Fibroblast of skin of right biceps (primary cell): ENCODE measurements at places on chromosomes 4 and X.
A peak's percentile ranks its signal among the peaks of the same experiment; 100 is the strongest.

DNA sequence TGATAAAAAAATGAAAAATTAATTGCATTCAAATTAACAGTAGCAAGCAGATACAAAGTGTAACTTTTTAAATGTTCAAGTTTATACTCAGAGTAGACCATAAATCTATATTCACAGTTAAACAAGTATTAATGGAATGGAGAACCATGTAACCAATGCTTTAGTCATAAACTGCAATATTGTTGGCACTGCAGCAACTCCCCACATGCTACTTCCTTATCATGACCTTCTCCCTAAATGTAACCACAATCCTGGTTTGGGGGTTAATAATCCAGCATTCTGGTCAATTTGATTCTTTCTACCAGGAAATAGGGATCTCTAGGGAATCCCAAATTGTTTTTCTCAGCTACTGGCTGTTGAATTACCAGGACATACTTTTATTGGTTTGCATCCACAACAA is 223.9 kb upstream of the DCAF8L1 start:
- DNase-seq = peak; percentile 3

GRCh38 chr4:141788169-141788915 is 152.0 kb downstream of the IL15 start:
- DNase-seq = peak; percentile 50

GRCh38 chr4:38943343-38943742 is 75.7 kb downstream of the FAM114A1 start:
- DNase-seq = no peak

DNA sequence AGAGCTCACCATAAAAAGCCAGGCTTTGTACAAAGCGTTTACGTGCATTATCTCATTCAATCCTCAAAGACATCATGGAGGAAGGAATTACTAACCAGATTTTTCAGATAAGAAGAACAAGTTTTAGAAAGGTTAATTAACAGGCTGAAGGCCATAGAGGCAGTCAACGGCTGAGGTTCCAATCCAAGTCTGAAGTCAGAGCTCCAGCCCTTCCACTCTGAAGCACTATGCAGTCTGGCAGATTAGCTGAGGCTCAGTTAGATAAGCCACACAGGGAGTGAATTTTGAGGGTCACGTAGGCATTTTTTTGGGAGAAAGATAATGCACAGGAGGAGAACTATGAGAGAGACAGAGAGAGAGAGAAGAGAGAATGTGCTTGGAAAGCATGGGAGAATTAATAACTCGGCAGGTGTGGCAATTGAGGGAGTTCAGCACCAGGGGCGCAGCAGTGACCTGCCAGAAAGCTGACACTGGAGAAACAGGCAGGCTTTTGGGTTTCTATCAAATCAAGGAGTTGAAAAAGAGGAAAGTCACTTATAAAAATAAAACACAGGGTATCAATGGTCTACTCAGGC is 116.5 kb upstream of the NAP1L5 start:
- no peak for DNase-seq

GRCh38 chr4:135192751-135193535 is 991.4 kb upstream of the PABPC4L start:
- peak; percentile 82 for DNase-seq

GRCh38 chrX:152412105-152412504 is 39.0 kb downstream of the GABRA3 start:
- DNase-seq = no peak

- DNase-seq = peak; percentile 0
These were observed 20.2 kb downstream of the SYAP1 start for GRCh38 chrX:16739574-16739973.

DNA sequence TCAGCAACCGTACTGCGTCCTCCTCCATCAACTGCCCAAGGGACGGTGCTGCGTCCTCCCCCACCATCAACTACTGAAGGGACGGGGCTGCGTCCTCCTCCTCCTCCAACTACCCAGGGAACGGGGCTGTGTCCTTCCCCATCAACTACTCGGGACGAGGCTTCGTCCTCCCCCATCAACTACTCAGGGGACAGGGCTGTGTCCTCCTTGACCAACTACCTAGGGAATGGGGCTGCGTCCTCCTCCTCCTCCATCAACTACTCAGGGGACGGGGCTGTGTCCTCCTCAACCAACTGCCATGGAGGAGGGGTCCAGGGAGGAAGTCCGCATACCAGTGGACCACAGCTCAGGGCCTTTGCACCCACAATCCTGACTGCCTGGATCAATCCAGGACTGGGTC is 24.4 kb downstream of the PPP2R3B start:
- no peak for DNase-seq

GRCh38 chrX:15158736-15159406 is 111.0 kb downstream of the ASB9 start:
- no peak for DNase-seq

- DNase-seq = no peak
These were observed 180.4 kb downstream of the AFAP1 start for GRCh38 chr4:7759216-7759615.

DNA sequence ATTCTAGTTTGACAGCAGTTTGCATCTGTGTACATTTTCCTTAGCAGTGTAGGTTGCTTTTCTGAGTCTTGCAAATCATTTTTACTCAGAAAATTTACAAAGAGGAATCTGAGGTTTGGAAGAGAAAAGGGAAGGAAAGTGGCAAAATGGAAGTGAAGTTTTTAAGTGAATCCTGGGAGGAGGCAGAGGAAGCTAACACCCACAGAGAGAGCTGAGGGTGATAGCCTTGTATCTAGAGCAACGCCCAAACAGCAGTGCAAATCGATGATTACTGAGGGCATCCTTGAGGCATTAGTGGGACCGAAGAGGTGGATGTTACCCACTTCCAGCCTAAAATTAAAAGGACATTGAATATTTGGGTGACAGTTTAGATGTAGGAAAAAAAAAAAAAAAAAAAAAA is 31.8 kb downstream of the KLF3 start:
- DNase-seq = no peak

DNA sequence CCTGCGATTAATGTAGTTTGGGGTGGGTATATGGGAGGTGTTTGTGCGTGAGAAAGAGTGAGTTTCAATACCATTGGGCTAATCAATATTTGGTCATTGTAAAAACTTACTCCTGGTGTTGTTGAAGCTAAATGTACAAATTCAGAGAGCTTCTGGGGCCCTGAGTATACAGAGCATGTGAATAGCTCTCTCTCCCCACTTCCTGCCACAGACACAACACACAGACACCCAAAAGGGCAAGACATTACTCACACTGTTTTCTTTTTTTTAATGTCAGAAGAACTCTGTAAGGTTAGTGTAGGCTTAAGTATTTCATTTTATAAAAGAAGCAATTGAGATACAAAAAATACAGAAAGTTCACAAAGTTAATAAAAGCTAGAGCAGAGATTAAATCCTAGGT is 151.3 kb upstream of the KCNIP4 start:
- peak; percentile 47 for DNase-seq

GRCh38 chr4:35912174-35912573 is 332.1 kb downstream of the ARAP2 start:
- DNase-seq = no peak
